Caco-2 (cell line): ENCODE measurements at places on chromosomes 7 and 10. TPM values are rescaled to one million over a fixed set of nuclear protein-coding genes. Genes with fewer than 3 reads are reported as not detected.

Gene IQUB
- 0.35 and 0.39 TPM in 2 replicates for total RNA-seq

Gene FOXP2
- total RNA-seq = not detected in 2 replicates

Gene LMOD2
- not detected in 2 replicates for total RNA-seq

Gene CHPF2
- total RNA-seq = 30.9 and 34.0 TPM in 2 replicates

Gene PVRIG
- not detected in 2 replicates for total RNA-seq

Gene AIFM2
- 29.2 and 31.1 TPM in 2 replicates for total RNA-seq

GRCh38 chr7:70189776-70190175 is 591.5 kb downstream of the AUTS2 start:
- no peaks in the 10 kb centered on the region for H3K36me3 ChIP-seq
- no peak overlapping the region for H3K27ac ChIP-seq
- H3K4me1 ChIP-seq = no peaks in the 10 kb centered on the region
- H3K4me3 ChIP-seq = no peak overlapping the region
- no peaks in the 10 kb centered on the region for H3K27me3 ChIP-seq
- DNase-seq = no peak

GRCh38 chr10:6706725-6707124 is 126.6 kb upstream of the PRKCQ start:
- no peak overlapping the region for H3K4me3 ChIP-seq
- H3K27ac ChIP-seq = no peak overlapping the region
- H3K4me1 ChIP-seq = peaks cover 4% of the 10 kb centered on the region; the same call in 1 of the 2 replicates
- no peaks in the 10 kb centered on the region for H3K27me3 ChIP-seq

DNA sequence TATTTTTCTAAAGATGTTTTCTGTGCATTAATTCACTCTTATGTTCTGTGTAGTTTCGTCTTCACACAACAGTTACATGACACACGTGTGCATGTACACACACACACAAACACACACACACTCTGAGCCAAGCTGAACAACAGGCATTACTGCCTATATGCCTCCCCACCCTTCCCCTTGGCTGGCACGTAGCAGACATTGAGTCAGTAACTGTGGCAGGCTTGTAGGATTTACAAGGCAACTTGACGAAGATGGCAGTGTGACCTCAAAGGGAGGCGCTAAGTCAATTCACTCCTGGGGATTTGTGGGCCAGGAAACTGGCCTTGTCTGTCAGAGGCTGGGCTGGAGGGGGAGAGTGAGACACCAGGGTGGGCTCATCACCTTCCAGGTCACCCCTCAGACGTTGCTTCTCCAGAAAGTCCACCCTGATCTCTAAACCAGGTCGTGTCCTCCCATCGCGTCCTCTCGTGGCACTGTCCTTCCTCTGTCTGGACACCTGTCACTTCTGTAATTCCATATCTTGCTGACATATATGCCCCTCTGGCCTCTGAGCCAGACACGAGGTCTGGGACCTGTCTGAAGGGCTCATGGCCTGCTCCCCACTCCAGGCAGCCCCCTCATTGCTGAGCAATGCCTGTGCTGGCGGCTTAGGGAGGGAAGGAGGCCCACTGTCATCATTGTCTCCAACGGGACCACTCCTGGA is 41.1 kb upstream of the INPP5A start:
- H3K27me3 ChIP-seq = no peaks in the 10 kb centered on the region
- DNase-seq = no peak
- H3K4me1 ChIP-seq = no peaks in the 10 kb centered on the region
- no peak overlapping the region for H3K27ac ChIP-seq

- DNase-seq = no peak
- H3K27ac ChIP-seq = no peak overlapping the region
- no peaks in the 10 kb centered on the region for H3K27me3 ChIP-seq
- no peaks in the 10 kb centered on the region for H3K36me3 ChIP-seq
Measured at GRCh38 chr7:55075464-55076021, 56.7 kb downstream of the EGFR start.

- no peak for DNase-seq
- H3K36me3 ChIP-seq = no peaks in the 10 kb centered on the region
- H3K4me1 ChIP-seq = peaks cover 16% of the 10 kb centered on the region
- no peak overlapping the region for H3K4me3 ChIP-seq
- H3K27ac ChIP-seq = no peak overlapping the region
Measured at GRCh38 chr10:69470463-69471384, 19.5 kb downstream of the TSPAN15 start.

- peaks cover 13% of the 10 kb centered on the region; the same call in 1 of the 2 replicates for H3K4me1 ChIP-seq
- peak within 1 kb of the TSS; percentile 16 for H3K27ac ChIP-seq
- DNase-seq = peak; percentile 64
- H3K4me3 ChIP-seq = peak within 1 kb of the TSS; percentile 41
- H3K36me3 ChIP-seq = no peaks in the 10 kb centered on the region
Measured at GRCh38 chr10:70052462-70053217, at the start of gene MACROH2A2. TSS of gene MACROH2A2 (plus strand) at chr10:70052846. CDS start at chr10:70075659, 22,813 bp downstream.

- no peak overlapping the region for H3K4me3 ChIP-seq
- no peaks in the 10 kb centered on the region for H3K36me3 ChIP-seq
- H3K27me3 ChIP-seq = no peaks in the 10 kb centered on the region
Measured at GRCh38 chr10:31116226-31116625, 84.6 kb upstream of the ZNF438 start.

DNA sequence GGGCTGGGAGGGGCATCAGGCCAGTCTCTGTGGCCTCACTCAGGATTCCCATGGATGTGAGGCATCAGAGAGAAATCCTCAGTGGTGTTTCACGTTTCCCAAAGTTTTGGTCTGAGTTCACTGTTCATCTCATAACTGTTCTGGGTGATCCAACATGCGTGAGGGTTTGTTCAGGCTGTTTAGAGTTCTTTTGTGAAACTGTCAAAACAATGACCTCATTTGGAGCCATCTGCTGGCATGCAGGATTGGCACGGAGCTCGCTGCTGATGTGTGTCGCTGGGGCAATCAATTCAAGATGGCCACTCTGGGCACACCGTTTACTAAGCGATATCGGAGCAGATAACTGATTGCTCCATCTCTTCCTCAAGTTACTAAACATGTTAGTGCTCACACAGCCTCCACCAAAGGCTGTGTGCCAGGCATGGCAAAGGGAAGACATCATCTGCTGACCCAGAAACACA is 365.6 kb downstream of the WDR11 start:
- H3K4me3 ChIP-seq = no peak overlapping the region
- no peaks in the 10 kb centered on the region for H3K27me3 ChIP-seq
